ENCODE measurements at places on chromosomes 7 and 10.

- DNase-seq: no peak
These were observed 29.1 kb downstream of the TNRC18 start for GRCh38 chr7:5394264-5395105.

DNA sequence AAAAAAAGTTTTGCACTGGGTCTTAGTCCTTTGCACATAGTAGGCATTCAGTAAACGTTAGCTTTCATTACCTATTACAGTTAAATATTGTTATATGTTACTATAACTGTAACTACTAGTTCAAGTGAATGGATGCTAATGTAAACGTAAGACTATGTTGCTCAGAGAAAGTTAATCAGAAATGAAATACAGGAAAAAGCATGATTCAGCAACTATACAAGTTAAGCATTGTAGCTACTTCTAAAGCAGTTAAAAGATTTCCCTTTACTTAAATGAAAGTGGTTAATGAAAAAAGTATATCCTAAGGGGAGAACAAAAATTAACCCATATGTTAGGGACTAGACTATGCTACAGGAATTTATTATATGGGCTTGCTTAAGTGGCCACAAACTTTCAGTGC lies 121.2 kb downstream of the SKAP2 start:
- no peak for DNase-seq

DNA sequence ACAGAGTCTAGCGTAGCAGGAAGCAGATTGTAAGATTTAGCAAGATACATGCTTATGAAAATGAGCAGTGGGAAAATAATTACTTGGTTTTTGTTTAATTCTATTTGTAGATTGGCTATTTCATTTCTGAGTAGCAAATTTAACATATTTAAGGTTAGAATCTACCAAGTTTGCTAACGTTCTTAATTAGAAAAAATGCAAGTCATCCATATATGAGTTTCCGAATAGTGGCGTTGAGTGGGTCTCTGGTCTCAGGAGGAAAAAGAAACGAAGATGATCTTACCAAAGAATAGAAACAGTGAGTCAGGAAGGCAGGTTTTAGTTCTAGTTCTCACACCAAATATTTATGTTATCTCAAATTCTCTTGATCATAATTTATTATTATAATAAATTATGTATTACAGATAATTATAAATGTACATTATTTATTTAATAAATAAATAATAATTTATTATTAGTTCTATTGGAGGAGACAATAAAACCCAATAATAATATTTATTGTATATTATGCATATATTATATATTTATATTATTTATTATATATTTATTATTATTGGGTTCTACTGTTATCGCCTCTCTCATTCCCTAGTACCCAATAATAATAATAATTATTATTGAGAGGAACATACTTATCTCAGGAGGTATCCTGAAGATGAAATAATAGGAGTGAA lies 194.3 kb upstream of the PITRM1 start:
- DNase-seq: no peak

GRCh38 chr7:51317582-51317910 lies 937 bp upstream of the COBL start:
- DNase-seq: no peak

GRCh38 chr7:451255-452225 lies 68.1 kb downstream of the PDGFA start:
- DNase-seq: no peak

DNA sequence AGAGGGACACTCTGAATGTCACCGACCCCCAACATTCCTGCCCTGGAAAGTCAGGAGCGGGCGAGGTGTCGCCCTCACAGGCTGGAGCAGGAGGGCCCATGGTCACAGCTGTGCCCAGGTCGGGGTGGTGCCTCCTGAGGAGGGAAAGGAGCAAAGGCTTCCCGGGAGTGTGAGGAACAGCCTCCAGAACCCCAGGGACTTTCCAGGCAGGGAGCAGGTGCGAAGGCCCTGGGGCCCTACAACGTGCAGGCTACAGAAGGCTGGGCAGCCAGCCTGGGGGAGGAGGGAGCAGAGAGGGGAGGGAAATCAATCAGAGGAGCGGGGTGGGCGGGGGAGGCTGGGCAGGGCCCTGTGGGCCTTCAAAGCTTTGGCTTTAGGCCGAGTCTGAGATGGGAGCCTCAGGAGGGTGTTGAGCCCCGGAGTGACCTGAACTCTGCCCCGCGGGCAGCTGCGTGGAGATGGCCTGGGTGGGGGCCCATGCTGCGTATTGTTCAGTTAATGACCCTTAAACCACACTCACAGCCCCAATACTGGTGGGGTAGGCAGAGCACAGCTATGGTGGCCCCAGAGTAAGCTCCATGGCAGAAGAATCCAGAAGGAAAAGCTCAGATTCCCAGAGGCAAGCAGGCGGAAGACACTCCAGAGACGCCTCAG lies 44.2 kb upstream of the PPP2R2D start:
- DNase-seq: no peak

DNA sequence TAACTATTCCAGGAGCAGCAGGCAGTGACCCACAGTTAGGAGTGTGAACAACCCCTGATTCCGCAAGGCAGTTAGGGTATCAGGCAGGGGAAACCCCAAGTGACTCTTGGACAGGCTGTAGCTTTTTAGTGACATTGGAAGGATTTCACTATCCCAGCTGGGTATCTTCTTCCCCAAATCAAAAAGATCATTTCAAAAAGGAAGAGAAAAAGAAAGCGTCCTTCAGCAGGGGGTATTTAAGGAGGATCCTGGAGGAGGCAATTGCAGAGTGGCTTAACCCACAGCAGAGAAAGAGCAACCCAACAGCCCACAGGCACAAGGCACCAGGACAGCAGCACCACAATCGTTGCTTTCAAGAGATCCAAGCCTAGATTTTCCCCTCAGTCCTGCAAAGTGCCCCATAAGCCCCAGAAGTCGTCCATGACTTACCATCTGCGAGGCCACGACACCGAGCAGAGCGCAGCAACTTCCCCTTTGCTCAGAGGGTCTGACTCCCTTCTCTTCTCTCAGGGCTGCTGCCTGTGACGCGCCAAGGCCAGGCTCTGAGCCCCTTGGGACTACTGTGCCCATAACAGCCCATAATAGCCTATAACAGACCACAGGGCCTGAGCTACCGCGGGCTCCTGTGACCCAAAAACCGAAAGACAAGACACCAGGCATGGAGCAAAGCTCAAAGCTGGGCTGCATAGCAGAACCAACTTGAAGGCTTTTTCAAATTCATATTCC lies 19.8 kb downstream of the PIK3AP1 start:
- no peak for DNase-seq

- no peak for DNase-seq
These were observed 39.1 kb upstream of the BET1 start for GRCh38 chr7:94043299-94043698.

- DNase-seq: no peak
These were observed 64.9 kb upstream of the CELF2 start for GRCh38 chr10:10952800-10953199.

- no peak for DNase-seq
These were observed 1.5 kb downstream of the YME1L1 start for GRCh38 chr10:27152687-27153086.

- peak; percentile 47 for DNase-seq
These were observed 150.1 kb upstream of the KLF6 start for GRCh38 chr10:3935141-3935540.

DNA sequence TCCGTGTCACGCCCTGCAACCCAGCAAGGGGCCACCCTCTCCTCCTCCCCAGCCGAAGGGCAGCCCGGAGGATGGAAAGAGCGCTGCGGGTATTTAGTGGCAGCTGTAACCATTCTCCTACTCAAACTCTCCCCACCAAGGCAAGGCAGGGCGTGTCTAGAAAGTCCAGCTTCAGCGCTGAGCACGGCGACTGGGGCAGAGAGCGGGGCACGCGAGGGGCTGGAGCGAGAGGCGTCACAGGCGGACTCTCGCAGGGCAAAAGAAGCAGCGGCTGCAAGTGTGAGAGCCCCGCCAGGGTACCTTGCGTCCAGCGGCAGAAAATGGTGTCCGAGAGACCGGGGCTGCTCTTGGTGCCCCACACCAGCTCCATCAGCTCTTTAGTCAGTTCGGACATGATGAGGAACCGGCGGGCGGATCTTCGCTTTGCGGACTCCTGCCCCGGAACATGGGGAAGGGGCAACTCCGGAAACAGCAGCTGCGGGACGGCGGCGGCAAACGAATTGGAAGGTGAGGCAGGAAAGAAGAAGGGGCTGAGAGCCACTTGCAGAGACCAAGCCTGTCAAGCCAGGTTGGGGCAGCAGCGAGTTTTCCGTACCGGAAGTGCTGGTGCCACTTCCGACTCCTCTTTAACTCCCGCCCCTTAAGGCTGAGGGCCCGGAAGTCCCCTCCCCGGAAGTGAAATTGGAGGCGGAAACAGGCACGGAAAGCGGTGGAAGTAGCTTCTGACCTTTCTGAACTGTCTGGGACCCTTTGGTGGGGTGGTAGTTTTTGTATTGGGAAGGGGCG lies at the start of gene MINDY3:
TSS of gene MINDY3 (minus strand) at position 602 of the 786 bp plus-strand sequence. CDS start at position 394, 208 bp downstream.
- DNase-seq: no peak

GRCh38 chr7:27763983-27764508 lies 24.1 kb downstream of the TAX1BP1 start:
- no peak for DNase-seq

DNA sequence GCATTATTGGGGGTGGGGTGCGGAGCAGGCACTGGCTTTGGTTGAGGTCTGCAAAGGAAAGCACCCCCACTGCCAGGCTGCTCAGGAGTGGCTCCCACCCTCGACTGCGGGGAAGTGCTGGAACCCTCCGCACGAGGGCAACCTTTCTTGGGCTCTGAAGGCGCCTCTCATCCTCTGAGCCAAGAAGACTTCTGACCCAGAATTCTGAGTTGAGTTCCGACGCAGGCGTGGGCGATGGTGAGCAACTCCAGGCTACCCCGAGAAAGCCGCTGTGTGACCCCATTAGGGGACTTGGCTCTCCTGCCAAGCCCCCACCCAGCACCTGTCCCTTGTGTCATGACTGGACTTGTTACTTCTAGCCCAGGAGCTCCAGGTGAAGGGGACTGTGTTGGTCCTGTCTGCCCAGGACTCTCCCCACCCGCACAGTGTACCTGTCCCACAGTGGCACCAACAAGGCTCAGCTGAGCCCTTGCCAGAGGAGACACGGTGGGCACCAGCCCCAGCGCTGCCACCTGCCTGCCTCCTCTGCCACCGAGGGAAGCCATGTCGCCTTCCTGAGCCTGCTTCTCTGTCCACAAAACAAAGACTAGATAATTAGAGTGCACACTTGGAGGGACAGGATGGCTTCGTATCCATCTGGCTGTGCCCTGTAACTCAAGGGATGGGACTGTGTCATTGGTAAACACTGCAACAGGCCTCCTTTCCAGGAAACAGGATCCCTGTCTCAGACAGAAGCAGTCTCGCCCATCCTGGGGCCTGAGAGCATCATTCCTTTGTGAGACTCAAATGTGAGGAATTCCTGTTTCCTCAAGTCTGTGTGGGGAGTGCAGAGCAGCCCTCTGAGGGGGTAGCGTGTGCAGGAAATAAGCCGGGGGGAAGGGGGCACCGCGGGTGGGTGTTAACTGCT lies 128.8 kb downstream of the LHPP start:
- DNase-seq: no peak

- no peak for DNase-seq
These were observed 111.2 kb downstream of the PTPRN2 start for GRCh38 chr7:158476331-158476932.

GRCh38 chr10:70555371-70555770 lies 47.2 kb downstream of the PRF1 start:
- DNase-seq: no peak

DNA sequence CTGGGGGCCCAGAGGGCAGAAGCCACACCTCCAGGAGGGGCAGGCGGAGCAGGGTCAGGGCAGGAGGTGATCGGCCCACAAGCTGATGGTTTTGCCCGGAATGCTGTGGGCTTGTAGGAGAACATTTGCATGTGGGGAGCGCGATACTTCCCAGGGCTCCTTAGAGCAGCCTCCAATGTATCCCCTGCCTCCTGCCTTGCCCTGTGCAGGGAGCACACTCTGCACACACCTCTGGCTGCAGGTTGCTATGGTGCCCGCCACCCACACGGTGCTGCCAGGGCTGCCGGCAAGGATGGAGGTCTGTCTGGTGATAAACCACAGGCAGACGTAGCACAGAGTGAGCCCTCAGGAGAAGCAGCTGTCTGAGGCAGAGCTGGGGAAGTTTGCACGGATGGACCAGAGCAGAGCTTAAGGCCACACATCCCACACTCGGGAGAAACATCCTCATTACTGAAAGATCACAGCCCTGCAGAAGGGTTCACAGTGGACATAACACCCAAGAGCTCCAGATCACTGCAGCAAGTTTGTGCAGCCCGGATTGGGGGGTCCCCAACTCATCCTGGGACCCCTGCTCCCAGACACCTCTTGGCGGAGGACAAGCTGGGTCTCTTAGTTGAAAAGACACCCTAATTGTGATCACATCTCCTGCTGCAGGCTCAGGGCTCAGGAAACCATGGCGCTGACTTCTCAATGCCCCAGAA lies 41.8 kb downstream of the VIPR2 start:
- no peak for DNase-seq

DNA sequence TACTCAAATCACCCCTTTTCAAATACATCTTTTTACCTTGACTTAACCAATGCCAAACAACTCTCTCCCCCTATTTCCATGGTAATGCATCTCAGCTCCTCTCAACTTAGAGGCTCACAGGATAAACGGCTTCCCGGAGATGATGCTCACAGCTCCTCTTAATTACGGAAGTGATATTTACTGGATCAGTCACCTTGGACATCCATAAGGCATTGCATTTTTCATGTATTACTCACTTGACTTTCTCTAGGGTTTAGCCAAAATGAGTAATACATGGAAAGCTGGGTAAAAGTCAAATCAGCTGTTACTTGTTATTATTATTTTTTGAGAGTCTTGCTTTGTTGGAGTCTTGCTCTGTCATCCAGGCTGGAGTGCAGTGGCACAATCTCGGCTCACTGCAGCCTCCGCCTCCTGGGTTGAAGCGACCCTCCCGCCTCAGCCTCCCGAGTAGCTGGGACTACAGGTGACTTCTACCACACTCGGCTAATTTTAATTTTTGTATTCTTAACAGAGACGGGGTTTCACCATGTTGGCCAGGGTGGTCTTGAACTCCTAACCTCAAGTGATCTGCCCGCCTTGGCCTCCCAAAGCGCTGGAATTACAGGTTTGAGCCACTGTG lies 73.3 kb upstream of the RHEB start:
- peak; percentile 90 for DNase-seq

GRCh38 chr7:50661345-50662040 lies 96.3 kb upstream of the DDC start:
- DNase-seq: no peak

DNA sequence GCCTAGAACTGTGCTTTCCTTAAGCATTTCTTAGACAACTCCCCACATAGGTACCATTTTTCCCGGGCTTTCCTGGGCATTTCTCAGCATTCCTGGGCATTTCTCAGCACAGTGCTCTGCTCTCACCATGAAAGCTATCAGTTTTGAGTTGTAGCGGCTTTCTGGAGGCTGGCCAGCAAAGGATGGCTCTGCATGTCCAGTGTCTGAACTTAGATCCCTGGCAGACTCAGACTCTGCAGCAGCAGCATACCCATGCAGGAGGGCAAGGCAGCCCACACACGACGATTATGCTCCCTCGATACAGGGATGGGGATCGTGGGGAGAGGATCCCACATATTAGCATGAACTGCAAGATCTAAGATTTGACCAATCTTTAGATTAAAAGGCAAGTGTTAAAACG lies 248.9 kb upstream of the MKI67 start:
- no peak for DNase-seq

GRCh38 chr7:2381881-2382509 lies 21.4 kb upstream of the CHST12 start:
- DNase-seq: no peak
